ENCODE measurements at places on chromosomes 16 and 17.

DNA sequence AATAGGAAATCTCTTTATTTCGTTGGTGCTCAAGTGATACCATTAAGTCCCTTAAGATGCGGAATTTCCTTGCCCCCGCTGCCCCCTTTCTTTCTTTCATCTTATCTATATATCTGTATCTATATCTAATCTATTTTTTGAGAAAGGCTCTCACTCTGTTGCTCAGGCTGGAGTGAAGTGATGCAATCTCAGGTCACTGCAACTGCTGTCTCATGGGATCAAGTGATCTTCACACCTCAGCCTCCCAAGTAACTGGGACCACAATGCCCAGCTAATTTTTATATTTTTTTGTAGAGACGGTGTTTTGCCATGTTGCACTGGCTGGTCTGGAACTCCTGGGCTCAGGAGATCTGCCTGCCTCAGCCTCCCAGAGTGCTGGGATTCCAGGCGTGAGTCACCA lies 693.5 kb downstream of the WWOX start:
- DNase-seq: no peak

DNA sequence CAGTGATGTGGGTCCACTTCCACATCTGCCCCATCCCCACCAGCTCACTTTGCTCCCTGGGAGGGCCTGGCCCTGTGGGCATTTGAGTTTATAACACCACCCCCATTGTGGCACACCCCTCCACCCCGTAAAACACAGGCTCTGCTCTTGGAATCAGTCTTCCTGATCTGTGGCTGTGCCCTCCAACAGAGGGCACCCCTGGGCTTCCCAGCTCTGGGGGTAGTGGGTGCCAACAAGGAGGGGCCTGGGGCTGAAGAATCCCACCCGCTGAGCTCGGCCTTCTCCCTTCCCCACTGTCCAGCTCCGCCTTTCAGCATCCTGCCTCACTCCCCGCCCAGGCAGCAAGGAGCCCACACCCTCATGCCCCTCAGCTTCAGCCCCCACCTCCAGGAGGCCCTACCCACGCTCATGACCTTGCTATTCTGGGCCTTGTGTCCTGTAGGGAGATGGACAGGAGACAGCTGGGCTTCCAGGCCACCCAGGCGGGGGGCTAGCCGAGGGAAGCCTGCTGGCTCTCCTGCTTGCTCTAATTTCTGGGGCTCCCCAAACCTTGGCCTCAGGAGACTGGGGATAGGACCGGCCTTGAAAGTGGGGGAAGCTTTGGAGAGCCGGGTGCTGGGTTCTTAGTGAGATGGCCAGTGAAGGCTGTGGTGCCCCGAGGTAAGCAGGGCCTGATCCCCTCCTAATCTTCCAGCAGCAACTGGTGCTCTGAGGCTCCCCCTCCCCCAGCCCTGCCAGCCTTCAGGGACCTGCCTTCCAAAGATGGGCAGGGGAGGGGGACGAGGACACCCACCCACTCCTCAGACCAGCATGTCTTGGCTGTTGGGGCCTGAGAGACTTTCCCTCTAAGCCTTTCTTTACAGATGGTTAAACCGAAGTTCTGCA lies 2.9 kb upstream of the ATP2A1 start:
- DNase-seq: no peak

DNA sequence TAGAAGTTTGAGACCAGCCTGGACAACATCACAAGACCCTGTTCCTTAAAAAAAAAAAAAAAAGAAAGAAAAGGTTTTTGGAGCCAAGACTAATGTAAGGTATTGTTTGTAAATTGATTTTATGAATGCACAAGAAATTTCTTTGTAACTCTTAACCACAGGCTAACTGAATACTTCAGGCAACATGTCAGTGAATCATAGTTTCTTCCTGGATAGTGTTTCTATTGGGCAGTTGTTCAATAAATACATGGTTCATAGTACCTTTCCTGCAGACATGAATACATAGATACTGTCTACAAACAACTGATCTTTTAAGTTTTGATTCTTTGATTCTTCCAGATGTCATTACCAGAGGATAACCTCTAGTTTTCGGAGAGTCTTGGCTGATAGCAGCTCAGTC lies 11.6 kb downstream of the DDX42 start:
- DNase-seq: no peak

DNA sequence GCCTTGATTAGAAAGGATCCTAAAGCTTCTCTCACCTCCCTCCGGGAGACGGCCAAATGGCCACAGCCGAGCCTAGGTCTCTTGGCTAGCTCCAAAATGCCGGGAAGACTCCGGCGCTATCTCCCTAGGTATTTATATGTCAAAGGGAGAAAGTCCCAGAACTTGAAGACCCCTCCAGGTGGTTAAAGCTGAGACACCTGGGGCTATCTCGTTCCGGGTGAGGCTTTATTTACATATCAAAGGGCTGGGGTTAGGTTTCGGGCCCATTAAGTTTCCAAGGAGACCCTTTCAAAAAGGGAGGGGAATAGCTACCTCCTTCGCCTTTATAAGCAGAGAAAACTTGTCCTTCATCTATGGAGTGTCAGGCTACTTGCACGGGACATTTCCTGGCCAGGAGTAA lies 70.9 kb upstream of the KIFC3 start:
- DNase-seq: no peak

DNA sequence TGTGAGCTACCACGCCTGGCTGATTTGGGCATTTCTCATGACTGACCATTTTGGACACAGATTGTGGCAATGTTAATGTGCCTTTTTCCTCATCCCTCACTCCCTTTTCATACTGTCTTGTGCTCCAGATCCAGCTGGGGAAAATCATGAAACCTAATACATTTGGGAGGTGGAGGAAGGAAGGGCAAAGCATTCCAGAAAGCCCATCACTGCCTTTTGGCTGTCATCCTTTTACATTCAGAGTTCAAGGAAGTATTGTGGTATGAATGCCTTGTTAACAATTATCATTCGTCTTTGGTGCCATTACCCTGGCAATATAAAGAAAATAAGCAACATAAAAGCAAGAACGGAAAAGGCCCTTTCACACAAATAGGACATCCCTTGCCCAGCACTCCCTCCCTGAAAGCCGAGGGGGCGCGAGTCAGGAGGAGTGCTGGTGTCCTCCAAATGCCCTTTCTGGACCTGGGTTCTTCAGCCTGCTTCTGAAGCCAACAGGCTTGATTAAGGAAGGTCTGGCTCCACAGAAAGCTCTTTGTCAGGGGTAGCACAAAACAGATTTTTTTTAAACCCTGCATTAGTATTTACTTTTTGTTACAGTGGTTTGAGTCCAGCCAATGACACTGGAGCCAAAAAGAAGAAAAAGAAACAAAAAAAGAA lies 20.1 kb downstream of the NMT1 start:
- no peak for DNase-seq

- DNase-seq: peak; percentile 62
Measured at GRCh38 chr17:81551458-81552243, 502 bp downstream of the FAAP100 start.

GRCh38 chr17:11871773-11872172 lies 125.5 kb downstream of the ZNF18 start:
- no peak for DNase-seq

DNA sequence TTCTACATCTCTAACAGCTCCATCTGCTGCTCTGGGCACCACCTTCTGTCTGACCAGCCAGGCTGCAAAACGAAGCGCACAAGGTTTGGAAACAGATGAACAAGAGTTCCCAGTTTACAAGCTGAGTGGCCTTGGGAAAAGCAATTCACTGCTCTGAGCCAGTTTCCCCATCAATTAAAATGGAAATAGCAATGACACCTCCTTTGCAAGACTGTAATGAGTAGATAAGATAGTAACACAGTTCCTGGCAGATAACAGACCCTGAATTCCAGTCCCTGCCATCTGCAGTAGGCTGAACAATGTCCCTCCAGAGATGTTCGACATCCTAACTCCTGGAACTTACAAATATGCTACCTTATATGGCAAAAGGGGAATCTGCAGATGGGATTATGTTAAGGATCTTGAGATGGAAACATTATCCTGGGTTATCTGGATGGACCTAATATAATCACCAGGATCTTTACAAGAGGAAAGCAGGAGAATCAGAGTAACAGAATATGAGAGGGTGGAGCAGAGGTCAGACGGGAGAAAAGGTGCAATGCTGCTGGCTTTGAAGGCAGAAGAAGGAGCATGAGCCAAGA lies 27.9 kb downstream of the CPPED1 start:
- no peak for DNase-seq

DNA sequence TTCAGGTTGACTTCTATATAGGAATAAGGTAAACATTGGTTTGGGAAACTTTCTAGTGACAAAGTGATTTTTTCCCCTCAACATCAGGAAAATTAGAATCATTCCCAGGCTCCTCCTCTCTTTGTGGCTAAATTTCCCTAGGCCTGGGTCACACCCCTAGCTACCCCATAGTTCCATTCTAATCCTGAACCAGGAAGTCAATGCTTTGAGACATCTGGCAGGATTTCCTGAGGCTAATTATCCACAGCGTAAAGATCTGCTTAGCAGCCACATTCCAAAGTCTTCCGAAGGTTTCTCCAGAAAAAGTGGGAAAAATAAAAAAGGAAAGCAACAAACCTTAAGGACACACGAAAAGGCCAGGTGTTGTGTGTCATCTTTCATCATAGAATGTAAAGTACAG lies 60.3 kb upstream of the CORO6 start:
- DNase-seq: no peak

- no peak for DNase-seq
Measured at GRCh38 chr17:28567604-28568003, 3.7 kb downstream of the PIGS start.

DNA sequence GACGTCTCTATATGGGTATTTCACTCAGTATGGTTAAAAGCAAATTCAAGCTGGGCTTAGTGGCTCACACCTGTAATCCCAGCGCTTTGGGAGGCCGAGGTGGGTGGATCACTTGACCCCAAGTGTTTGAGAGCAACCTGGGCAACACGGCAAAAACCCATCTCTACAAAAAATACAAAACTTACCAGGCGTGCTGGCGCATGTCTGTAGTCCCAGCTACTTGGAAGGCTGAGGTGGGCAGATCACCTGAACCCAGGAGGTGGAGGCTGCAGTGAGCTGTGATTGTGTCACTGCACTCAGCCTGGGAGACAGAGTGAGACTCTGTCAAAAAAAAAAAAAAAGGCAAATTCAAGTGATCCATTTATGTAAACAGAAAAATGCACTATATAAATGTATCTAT lies 1.3 kb upstream of the TNFRSF17 start:
- DNase-seq: no peak

- DNase-seq: no peak
Measured at GRCh38 chr16:50267151-50267631, 840 bp downstream of the ADCY7 start.

DNA sequence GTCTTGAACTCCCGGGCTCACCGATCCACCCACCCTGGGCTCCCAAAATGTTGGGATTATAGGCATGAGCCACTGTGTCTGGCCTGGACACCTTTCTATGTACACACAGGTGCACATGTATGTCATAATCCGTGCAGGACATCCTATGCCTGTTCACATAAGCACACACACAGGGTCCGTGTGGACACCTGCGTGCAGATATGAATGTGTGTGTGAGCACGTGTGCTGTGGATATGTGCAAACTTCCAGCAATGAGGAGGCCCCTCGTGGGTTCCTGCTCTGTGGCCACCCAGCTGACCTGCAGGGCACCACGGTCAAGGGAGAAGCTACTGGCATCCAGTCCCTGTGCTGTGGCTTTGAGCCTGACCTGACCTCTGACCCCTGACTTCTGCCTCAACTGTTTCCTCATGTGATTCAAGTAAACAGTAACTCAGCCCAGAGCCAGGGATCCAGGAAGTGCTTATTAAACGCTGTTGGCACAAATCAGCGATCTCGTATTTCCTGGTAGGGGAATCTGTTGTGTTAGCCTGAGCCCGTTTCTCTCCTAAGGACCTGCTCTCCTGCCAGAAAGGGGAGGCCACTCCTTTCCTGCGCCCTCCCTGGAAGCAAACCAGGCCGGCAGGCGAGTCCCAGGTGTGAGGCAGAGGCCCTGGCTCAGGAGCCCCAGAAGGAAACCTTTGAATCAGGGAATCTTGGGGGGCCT lies 6.5 kb downstream of the CPNE7 start:
- DNase-seq: no peak

DNA sequence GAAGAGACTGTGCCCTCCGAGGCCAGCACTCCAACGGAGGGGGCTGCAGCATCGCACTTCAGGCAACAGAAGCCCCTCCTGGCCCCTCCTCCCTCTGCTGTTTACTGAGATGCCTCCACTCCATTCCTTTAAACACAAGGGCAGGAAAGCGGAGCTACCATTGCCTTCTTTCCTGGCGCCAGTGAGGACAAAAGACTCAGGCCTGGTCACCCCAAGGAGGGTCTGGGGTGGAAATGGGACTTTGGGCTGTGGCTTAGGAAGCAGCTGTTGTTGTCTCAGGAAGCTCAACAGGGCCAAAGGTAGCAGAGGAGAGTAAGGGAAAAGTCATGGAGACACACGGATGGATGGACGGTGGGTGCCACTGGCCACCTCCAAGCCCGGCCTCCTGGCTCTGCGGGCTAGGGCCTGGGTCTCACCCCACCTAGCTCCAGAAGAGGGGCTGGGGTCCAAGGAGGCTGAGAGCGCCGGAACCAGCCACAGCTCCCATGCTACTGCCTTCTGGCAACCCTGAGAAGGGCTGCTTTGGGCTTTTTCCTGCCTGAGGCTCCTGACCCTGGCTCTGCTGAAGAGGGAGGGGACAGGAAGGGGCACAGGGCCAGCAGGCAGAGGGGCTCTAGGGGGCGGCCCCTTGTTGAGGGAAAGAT lies 11.1 kb downstream of the CD300LG start:
- no peak for DNase-seq

GRCh38 chr17:42629411-42630009 lies 20.0 kb downstream of the TUBG1 start:
- no peak for DNase-seq

- DNase-seq: no peak
Measured at GRCh38 chr17:37483311-37484039, 6.2 kb upstream of the DUSP14 start.

- no peak for DNase-seq
Measured at GRCh38 chr17:21199311-21199710, 14.7 kb downstream of the TMEM11 start.

DNA sequence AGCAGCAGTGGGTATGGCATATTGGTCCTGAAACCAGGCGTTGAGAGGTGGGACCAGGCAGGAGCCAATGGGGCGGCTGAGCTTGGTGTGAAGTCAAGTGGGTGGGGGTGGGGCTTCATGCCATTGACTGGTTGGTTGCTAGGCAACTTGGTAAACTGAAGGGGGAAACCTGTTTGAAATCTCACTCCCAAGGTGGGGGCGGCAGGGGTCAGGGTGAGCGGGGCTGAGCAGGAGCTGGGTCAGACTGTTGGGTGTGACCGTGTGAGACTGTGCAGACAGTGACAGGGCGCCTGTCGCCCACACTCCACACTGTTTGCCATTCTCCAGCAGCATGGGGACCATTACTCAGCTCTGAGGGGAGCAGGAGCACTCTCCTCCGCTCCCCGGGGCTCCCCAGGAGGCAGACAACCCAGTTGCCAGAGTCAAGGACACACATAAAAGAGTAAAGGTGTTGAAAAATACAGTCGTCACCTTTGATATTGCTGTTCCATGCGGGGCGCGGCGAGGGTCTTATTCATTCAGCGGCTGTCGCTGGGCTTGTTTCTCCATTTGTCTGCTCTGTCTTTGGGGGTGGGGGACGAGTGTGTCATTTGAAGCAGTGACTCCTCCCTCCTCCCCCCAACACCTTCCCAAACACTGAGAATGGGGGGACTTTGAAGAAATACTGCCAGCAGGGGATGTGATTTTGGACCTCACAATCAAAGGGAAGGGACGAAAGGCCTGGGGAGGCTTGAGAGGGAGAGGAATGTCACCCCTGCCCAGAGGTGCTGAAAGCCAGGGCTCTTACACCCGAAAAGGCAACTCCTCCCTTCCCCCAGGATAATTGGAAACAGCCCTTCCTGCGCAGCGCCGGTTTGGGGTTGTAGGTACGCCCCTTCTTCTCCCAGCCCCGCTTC lies 1.2 kb upstream of the EFNB3 start:
- peak; percentile 75 for DNase-seq

- no peak for DNase-seq
Measured at GRCh38 chr17:60947100-60947499, 269.4 kb downstream of the BCAS3 start.

GRCh38 chr17:34321964-34322363 lies 2.7 kb downstream of the CCL8 start:
- DNase-seq: no peak
